NCI-H748 treated with DMSO at 0.1 percent for 48 hours (cell line): ENCODE measurements at places on chromosomes 6 and 20.

GRCh38 chr6:9233686-9234085 is 798.3 kb upstream of the SLC35B3 start:
- DNase-seq: no peak

- DNase-seq: no peak
Observed at GRCh38 chr6:16078064-16078463, 50.8 kb upstream of the MYLIP start.

DNA sequence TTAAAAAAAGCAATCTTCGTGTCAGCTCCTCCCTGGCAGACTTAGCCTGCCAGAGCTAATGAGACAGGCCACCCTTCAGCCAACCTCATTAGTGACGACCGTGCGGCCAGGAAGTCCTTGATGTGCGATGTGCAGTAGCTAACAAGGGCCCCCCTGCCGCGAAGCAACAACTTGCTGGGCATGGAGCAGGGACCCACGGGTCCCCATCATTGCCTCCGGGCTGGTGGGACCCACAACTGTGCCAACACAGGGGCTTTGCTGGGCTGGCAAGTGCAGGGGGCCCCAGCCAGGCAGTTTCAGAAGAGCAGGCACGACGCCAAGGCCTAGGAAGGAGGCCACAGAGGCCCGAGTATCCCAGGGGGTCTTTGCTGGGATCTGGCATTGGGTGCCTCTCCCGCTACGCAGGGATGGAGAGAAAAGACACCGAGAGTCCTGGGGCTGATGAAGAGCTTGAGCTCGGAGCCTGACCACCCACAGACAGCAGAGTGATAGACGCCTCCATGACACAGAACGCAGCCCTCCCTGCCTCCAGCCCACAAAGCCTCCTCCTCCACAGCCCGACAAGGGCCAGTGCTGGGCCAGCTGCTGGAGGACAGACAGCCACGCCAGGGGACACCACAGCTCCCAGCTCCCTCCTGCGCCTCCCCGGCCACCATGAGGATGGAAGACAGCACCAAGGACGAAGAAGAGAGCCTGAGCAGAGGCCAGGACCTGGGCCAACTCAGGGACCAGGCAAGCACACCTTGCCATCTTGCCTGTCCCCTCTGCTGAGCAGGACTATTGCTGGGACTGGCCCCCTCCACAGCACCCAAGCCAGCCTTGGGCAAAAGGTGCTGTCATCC is 96.6 kb downstream of the YTHDF1 start:
- DNase-seq: no peak

DNA sequence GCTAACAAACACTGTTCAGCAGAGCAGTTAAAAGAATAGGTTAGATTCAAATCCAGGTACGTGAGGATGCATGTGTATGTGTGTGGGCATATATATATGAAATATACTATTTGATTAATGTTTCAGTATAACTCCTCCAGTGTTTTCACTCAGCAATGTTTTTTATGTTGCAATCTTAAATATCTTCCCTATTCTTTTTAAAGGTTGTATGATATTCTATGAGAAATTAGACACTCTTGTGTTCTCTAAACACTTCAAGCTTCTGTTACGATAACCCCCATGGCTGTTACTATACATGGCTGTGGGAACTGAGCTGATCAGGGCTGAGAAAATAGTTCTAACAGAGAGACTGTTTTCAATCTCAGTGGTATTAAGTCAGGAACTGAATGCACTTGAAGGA is 421.0 kb downstream of the CBLN4 start:
- no peak for DNase-seq

DNA sequence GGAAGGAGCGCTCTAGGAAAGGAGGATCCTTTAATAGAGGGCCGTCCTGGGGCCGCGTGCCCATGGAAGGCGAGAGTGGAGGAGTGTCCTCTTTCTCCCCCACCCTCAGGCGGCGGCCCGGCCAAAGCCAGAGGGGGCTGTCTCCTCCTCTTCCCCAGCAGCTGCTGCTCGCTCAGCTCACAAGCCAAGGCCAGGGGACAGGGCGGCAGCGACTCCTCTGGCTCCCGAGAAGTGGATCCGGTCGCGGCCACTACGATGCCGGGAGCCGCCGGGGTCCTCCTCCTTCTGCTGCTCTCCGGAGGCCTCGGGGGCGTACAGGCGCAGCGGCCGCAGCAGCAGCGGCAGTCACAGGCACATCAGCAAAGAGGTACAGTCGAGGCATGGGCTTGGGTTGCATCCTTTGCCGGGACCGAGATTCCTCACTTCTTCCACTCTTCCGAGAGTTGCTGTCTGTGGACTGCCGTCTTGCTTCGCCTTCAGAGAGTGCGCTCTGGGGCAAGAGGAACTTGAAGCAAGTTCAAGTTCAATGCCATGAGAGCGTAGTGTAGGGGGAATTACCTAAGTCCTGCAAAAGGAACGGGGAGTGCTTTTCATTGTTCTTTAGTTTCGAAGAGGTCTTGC is at the start of gene LAMA2:
Gene LAMA2 (plus strand): TSS at position 148 of the 621 bp plus-strand sequence. CDS start 108 bp downstream, at position 256.
- no peak for DNase-seq

DNA sequence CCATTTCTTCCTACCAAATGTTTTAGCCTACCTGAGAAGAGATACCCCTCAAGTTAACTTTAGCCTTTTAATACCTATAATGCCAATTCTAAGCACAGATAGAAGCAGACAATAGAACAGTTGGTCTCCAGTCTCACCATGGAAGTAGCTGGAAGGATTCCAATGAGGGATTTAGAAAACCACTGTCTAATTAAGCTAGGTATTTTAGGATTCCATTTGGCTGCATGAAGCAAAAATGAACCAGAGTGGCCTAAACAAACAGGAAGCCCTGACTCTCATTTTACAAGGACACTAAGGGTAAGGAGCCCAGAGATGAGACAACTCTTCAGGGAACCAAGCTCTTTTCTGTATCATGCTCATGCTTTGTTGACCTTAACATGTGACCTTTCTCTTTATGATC is 199.2 kb downstream of the ALDH8A1 start:
- no peak for DNase-seq

DNA sequence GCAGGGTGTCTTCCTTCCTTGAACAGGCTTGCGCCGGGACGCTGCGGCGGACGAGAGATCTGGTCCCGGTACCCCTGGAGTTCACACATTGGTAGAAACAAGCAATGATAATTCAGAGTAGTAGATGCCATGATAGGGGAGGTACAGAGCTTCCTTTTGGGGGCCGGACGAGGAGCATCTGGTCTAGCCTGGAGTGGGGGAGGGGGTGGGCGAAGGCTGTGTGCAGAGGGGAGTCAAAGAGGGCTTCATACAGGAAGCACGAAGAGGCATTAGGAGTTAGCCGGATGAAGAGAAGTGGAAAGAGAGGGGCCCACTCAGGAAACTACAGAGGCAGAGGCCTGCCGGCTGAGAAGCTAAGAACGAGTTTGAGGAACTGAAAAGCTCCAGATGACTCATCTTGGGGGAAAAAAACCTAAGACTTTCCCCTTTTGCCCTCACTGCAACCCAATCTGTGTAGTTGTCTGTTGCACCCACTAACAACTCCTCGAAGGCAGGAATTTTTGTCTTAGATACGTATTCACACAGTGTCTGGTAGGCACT is 611 bp downstream of the CNPY3 start:
- peak; percentile 75 for DNase-seq

DNA sequence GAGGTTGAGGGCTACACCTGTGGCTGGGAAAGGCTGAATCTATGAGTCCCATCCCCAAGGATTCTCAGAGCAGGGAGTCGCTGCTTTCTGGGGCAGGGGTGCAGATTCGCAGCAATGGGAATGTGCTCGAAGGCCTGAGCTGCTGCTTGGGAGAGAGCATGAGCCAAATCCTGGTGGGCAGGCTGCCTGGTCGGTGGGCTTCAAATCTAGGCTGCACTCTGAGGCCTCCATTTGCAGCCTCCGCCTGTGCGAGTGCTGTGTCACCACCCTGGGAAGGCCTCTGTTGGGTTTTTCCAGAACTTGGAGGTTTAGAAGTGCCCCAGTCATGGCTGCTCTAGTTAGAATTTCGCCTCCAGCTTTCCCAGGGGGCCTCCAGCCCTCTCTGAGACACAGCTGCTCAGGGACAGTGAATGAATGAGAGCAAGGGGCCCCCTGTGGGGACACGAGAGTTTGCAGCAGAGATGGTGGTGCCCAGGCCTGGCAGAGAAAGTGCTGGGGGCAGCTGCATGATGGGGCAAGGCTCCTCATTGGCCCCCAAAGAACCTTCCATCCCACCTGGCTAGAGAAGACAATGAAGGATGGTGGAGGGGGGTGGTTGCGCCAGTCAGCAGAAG is 31.1 kb upstream of the RNF24 start:
- no peak for DNase-seq

GRCh38 chr6:80454197-80454596 is 347.7 kb downstream of the BCKDHB start:
- DNase-seq: no peak

DNA sequence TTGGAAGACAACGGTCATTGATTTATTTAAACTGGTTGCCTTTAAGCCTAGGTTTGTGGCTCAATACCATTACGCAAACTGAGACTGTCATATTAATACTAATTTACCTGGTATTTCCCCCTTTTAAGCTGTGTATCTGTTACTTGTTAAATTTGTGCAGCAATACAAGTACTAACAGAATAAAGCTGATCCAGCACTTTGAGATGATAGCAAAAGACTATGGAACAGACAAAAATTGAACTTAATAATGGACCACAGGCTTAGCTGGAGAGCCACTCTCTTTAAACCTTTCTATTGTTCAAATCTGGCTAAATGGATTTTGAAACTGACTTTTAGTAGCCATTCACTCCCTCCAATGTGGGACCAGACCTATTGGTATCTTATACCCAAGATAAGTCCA is 6.2 kb upstream of the CENPW start:
- no peak for DNase-seq

- no peak for DNase-seq
Observed at GRCh38 chr20:40591119-40591518, 97.9 kb downstream of the MAFB start.

GRCh38 chr6:36285797-36286196 is 15.9 kb downstream of the PNPLA1 start:
- no peak for DNase-seq

- no peak for DNase-seq
Observed at GRCh38 chr20:16515046-16515445, 58.2 kb downstream of the KIF16B start.
